ENCODE measurements at places on chromosomes 13 and 19. TPM values are rescaled to one million over a fixed set of nuclear protein-coding genes. Genes with fewer than 3 reads are reported as not detected.

The UNC13A gene
- 29.6 TPM for total RNA-seq

The CDX2 gene
- not detected for total RNA-seq

The CFAP97D2 gene
- not detected for total RNA-seq

The GTPBP3 gene
- total RNA-seq: 23.2 TPM

The OVOL3 gene
- not detected for total RNA-seq

The KLHL1 gene
- 106 TPM for total RNA-seq

The PSG2 gene
- total RNA-seq: not detected

The IGFL2 gene
- 0.31 TPM for total RNA-seq

The ZNF560 gene
- total RNA-seq: 0.31 TPM

The LGALS7B gene
- not detected for total RNA-seq

The ZNF416 gene
- total RNA-seq: 15.1 TPM

The CNN1 gene
- total RNA-seq: not detected

Measured in occipital lobe (tissue), 3 donors.